ENCODE measurements at places on chromosomes 16 and 17. TPM values are rescaled to one million over a fixed set of nuclear protein-coding genes. Genes with fewer than 3 reads are reported as not detected.
A peak's percentile ranks its signal among the peaks of the same experiment; 100 is the strongest.

DNA sequence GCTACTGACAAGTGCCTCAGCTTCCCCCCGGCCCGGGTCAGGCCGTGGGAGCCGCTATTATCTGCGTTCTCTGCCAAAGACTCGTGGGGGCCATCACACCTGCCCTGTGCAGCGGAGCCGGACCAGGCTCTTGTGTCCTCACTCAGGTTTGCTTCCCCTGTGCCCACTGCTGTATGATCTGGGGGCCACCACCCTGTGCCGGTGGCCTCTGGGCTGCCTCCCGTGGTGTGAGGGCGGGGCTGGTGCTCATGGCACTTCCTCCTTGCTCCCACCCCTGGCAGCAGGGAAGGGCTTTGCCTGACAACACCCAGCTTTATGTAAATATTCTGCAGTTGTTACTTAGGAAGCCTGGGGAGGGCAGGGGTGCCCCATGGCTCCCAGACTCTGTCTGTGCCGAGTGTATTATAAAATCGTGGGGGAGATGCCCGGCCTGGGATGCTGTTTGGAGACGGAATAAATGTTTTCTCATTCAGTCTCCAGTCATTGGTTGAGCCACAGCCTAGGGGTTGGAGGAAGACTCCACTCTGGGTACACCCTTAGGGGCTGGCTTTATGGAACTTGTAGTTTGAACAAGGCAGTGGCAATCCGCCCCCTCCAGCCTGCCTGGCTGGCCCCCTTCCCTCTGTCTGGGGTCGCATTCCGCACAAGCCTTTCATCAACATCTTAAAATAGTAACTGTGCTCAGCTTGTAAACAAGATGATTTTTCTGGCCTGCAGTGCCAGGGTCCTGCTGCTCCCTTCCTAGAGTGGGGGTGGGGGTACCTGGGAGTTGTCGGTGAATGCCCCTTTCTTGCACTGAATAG is 4.1 kb downstream of the SYNGR2 start:
- H3K27me3 ChIP-seq: no peaks in the 10 kb centered on the region
- H3K36me3 ChIP-seq: peaks cover 3% of the 10 kb centered on the region
- peak; percentile 68 for DNase-seq
- H3K4me3 ChIP-seq: no peak overlapping the region
- H3K27ac ChIP-seq: peak overlapping the region; percentile 73
- H3K4me1 ChIP-seq: no peaks in the 10 kb centered on the region

- DNase-seq: no peak
- no peak overlapping the region for H3K27ac ChIP-seq
- peaks cover 30% of the 10 kb centered on the region for H3K36me3 ChIP-seq
- H3K4me3 ChIP-seq: no peak overlapping the region
- H3K4me1 ChIP-seq: no peaks in the 10 kb centered on the region
- H3K27me3 ChIP-seq: no peaks in the 10 kb centered on the region
Measured at GRCh38 chr17:27615121-27615520, 15.9 kb upstream of the LGALS9 start.

DNA sequence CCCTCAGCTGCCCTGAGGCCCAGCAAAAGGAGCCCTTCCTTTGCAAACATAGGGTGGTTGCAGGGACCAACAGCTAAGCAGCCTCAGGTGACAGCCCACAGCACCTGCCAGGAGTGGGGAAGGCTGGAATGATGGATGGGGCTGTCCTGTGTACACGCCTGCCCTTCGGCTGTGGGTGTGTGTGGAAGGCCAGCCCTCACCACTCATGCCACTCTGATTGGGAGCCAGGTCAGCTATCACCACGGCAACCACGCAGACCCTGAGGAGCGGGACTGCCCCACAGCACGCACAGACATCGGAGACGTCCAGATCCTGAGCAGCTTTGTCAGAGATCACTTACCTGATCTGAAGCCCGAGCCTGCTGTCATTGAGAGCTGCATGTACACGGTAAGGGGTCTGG is 11.9 kb downstream of the PIPOX start:
- H3K36me3 ChIP-seq: no peaks in the 10 kb centered on the region
- H3K27ac ChIP-seq: no peak overlapping the region

GRCh38 chr17:21462237-21462636 is 86.1 kb downstream of the KCNJ12 start:
- H3K36me3 ChIP-seq: no peaks in the 10 kb centered on the region
- no peak overlapping the region for H3K27ac ChIP-seq
- H3K27me3 ChIP-seq: no peaks in the 10 kb centered on the region
- peak; percentile 47 for DNase-seq
- H3K4me3 ChIP-seq: no peak overlapping the region

DNA sequence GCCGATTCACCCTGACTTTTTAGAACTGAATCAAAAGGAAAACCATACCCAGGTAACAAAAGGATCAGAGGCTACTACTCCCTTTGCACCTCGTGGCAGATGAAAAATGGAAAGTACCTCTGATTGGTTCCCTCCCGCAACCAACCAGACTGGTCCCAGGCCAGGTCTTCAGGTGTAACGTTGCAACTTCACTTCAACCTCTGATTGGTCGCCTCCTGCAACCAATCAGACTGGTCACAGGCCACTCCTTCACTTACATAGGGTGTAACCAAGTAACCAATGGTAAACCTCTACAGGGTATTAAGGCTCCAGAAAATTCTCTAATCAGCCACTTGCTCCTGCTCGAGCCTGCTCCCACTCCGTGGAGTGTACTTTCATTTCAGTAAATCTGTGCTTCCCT is 89.4 kb downstream of the ADCY9 start:
- H3K4me1 ChIP-seq: no peaks in the 10 kb centered on the region
- DNase-seq: no peak
- no peak overlapping the region for H3K4me3 ChIP-seq

DNA sequence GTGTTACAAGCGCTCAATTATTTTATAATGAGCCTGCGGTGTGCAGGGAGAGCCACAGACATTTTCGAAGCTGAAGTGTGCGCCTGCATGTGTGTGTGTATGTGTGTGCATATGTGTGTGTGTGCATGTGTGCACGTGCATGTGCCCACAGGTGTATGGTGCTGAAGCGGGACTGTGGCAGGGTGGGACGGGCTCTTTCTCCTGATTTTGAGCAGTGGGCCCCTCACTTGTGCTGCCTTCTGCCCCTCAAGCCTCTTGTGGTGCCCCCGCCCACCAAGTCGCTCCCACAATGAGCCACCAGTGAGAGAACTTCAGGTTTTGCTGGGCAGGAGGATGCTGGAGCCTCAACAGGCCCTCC is 16.7 kb upstream of the KCNJ12 start:
- peak overlapping the region; percentile 80 for H3K27ac ChIP-seq
- H3K4me3 ChIP-seq: no peak overlapping the region
- DNase-seq: no peak
- no peaks in the 10 kb centered on the region for H3K27me3 ChIP-seq
- no peaks in the 10 kb centered on the region for H3K4me1 ChIP-seq

DNA sequence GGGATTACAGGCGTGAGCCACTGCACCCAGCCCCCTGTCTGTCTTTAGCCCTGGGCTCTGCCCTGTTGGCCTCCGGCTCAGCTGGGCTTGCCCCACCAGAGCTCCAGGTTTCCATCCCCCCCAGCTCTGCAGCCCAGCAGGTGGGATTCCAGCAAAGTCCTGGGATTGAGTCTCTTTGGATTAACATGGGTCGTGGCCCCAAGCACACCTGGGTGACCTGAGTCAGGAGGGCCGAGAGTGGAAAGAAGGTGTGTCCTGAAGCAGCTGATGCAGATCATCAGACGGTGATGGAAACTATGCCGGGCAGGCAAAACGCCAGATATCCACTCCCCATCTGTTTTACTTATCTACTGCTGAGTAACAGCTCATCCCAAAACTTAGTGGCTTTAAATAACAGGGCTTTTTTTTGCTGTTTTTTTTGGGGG is 72.5 kb downstream of the KNOP1 start:
- peaks cover 26% of the 10 kb centered on the region for H3K4me1 ChIP-seq
- H3K27me3 ChIP-seq: no peaks in the 10 kb centered on the region
- DNase-seq: peak; percentile 91
- peaks cover 4% of the 10 kb centered on the region for H3K36me3 ChIP-seq

GRCh38 chr16:46790599-46791270 is 40.2 kb downstream of the C16orf87 start:
- no peaks in the 10 kb centered on the region for H3K4me1 ChIP-seq
- no peak overlapping the region for H3K27ac ChIP-seq
- no peaks in the 10 kb centered on the region for H3K36me3 ChIP-seq
- no peak overlapping the region for H3K4me3 ChIP-seq

GRCh38 chr17:10608244-10608643 is 48.9 kb downstream of the MYH3 start:
- no peaks in the 10 kb centered on the region for H3K4me1 ChIP-seq
- no peak for DNase-seq
- H3K4me3 ChIP-seq: no peak overlapping the region
- H3K27ac ChIP-seq: no peak overlapping the region
- no peaks in the 10 kb centered on the region for H3K27me3 ChIP-seq
- H3K36me3 ChIP-seq: no peaks in the 10 kb centered on the region

- H3K4me3 ChIP-seq: no peak overlapping the region
- H3K27ac ChIP-seq: no peak overlapping the region
- DNase-seq: no peak
- no peaks in the 10 kb centered on the region for H3K36me3 ChIP-seq
- no peaks in the 10 kb centered on the region for H3K27me3 ChIP-seq
Measured at GRCh38 chr17:61160204-61160603, 239.4 kb upstream of the TBX2 start.

- H3K4me1 ChIP-seq: peaks cover 8% of the 10 kb centered on the region
- no peak overlapping the region for H3K4me3 ChIP-seq
- no peaks in the 10 kb centered on the region for H3K27me3 ChIP-seq
- H3K36me3 ChIP-seq: no peaks in the 10 kb centered on the region
Measured at GRCh38 chr17:13421581-13422130, 180.1 kb downstream of the HS3ST3A1 start.

GRCh38 chr16:947255-947921 is 23.4 kb downstream of the LMF1 start:
- DNase-seq: no peak
- no peak overlapping the region for H3K4me3 ChIP-seq
- H3K36me3 ChIP-seq: peaks cover 16% of the 10 kb centered on the region
- no peaks in the 10 kb centered on the region for H3K4me1 ChIP-seq

DNA sequence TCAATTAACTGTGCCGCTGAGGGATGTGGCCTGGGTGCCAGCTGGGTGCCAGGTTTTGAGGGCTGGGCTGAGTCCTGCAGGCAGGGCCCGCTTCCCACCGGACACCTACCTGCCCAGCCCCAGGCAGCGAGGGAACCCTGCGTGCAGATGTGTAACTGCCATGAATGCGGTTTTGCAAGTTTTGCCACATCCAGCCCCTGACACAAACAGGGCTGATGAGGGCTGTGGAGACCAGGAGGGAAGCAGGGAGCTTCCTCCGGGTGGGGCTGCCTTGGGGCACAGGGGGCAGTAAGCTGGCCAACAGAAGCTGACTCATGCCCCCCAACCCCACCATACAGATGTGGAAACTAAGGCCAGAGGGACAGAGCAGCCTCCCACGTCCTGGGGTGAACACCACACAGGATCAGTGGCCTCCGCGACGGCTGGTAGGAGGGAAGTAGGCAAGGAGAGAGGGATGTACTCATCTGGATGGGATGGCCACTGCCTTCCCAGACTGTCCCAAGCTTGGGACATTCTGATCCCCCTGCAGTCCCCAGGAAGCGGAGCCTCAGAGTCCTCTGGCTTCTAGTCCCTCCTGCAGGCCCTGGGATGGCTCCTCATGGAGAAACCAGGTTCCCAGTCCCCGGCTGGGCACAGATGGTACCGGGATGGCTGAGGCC is 1.6 kb downstream of the UBALD1 start:
- H3K4me1 ChIP-seq: peaks cover 62% of the 10 kb centered on the region
- DNase-seq: no peak
- no peaks in the 10 kb centered on the region for H3K27me3 ChIP-seq
- H3K4me3 ChIP-seq: peak overlapping the region; percentile 94
- peaks cover 16% of the 10 kb centered on the region for H3K36me3 ChIP-seq
- peak overlapping the region; percentile 97 for H3K27ac ChIP-seq

DNA sequence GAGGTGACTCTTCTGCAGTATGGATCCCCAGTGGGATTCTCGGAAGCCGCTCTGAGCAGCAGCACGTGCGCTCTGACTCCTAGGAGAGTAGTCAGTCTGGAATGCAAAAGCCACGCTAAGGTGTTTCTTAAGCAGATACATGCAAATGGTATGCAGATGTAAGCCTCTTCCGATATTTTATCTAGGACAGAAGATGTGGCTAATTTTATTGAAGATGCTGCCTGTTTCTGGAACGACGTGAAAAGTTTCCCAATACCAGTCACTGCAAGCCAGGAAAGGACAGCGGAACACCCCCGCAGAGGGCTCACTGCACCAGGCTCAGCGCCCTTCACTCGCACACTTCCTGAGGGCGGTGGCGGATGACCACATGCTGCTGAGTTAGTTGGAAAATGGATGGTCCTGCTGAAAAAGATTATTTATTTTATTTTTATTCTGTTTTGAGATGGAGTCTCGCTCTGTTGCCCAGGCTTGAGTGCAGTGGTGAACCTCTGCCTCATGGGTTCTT is 10.1 kb downstream of the FADS6 start:
- no peak overlapping the region for H3K27ac ChIP-seq
- H3K4me3 ChIP-seq: no peak overlapping the region
- H3K27me3 ChIP-seq: no peaks in the 10 kb centered on the region
- peaks cover 4% of the 10 kb centered on the region for H3K4me1 ChIP-seq

GRCh38 chr17:62935523-62935922 is 30.5 kb upstream of the TANC2 start:
- no peaks in the 10 kb centered on the region for H3K4me1 ChIP-seq
- no peaks in the 10 kb centered on the region for H3K36me3 ChIP-seq
- H3K27ac ChIP-seq: no peak overlapping the region
- H3K27me3 ChIP-seq: no peaks in the 10 kb centered on the region

GRCh38 chr17:50053654-50053960 is 2.3 kb upstream of the ITGA3 start:
- H3K27ac ChIP-seq: peak overlapping the region; percentile 6
- no peaks in the 10 kb centered on the region for H3K4me1 ChIP-seq
- no peak for DNase-seq
- no peaks in the 10 kb centered on the region for H3K27me3 ChIP-seq

- no peak overlapping the region for H3K4me3 ChIP-seq
- no peaks in the 10 kb centered on the region for H3K36me3 ChIP-seq
- no peak for DNase-seq
- no peak overlapping the region for H3K27ac ChIP-seq
Measured at GRCh38 chr17:34163646-34164045, 91.4 kb upstream of the CCL2 start.

DNA sequence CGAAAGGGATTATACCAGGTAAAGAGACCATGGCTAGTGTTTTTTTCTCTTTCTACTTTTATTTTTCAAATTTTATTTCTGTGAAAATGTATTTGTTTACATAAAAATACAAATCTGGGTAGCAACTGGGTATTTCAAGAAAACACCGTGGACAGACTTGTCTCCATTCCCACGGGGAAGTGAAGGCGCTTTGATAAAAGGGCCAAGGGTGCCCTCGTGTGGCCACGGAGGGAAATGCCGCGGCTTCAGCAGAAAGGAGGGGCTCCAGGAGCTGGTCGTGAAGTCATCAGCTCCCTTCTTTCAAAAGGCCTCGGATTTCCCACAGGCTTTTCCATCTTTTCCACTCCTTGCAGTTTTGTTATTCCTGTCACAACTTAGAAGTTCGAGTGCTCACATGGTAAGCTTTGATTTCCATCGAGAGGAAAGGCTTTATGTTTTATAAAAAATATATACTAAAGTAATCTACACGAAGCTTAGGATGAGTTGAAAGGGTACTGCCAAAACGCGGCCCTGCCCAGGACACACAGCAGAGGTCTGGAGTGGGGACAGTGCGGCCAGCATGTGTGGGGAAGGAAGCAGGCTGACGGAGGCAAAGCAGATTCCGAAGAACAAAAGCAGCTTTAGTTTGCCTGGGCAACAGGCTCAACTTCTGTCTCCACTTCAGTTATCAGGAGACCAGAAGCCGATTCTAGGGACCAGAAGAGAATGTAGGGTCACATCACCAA is 15.3 kb upstream of the MNT start:
- H3K27ac ChIP-seq: peak overlapping the region; percentile 24
- H3K4me3 ChIP-seq: no peak overlapping the region
- no peaks in the 10 kb centered on the region for H3K27me3 ChIP-seq
- peaks cover 14% of the 10 kb centered on the region for H3K36me3 ChIP-seq

TLCD3B gene
- not detected for total RNA-seq

ASIC2 gene
- total RNA-seq: 0.75 TPM

SIRT7 gene
- 2.8 TPM for total RNA-seq

KRTAP1-1 gene
- total RNA-seq: not detected

CHST4 gene
- total RNA-seq: not detected
